ENCODE measurements at places on chromosomes 13 and 19.

GRCh38 chr19:22595918-22596341 lies 38.2 kb upstream of the ZNF492 start:
- no peak for DNase-seq

DNA sequence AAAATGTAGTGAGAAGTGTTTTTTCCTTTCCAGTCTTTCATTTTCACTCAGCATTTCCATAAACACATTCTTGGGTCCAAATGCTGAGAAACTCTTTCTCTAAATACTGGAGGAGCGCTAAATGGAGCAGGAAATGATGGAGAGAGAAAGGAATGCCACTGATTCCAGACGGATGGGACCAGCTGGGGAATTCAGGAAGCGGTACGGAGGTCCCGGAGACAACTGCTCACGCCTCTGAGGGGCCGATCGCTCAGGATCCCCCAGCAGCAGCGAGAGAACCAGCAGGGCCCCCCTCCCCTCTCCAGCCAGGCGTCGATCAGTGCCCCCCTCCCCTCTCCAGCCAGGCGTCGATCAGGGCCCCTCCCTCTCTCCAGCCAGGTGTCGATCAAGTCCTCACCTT lies 13.2 kb downstream of the RASA3 start:
- DNase-seq, result peak; percentile 77

DNA sequence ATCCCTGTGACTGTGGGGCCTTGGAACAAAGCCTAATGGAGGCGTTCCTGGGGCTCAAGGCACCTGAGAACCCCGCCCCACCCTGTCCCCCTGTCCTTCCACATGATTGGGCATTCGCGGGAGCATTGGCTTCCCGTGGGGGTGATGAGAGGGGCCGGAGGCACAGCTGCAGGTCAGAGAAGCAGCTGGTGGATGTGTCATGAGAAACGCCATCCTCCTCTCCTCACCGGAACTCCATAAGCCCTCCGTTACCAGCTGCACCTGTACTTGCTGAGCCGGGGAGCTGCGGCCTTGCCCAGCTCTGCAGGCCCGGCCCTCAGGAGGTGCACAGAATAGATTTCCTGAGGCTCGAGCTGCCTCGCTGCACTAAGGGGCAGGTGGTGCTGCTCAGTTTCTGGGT lies 42.0 kb downstream of the CAPN12 start:
- DNase-seq, result no peak

DNA sequence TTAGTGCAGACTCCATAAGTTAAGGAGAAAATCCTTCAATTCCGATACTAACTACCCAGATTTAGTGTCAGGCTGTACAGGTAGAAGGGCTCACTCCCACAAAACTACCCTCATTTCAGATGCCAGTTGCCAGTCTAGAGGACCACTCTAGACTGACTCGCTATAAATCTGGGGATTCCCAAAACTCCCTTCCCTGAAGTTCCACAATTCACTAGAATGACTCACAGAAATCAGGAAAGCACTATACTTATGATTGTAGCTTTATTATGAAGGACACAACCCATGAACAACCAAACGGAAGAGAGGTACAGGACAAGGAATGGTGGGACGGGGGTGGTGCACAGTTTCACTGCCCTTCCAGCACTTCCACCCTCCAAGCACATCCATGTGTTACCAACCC lies 321.2 kb downstream of the DIAPH3 start:
- no peak for DNase-seq

- DNase-seq, result no peak
Measured at GRCh38 chr13:50831512-50831911, 12.0 kb downstream of the DLEU7 start.

DNA sequence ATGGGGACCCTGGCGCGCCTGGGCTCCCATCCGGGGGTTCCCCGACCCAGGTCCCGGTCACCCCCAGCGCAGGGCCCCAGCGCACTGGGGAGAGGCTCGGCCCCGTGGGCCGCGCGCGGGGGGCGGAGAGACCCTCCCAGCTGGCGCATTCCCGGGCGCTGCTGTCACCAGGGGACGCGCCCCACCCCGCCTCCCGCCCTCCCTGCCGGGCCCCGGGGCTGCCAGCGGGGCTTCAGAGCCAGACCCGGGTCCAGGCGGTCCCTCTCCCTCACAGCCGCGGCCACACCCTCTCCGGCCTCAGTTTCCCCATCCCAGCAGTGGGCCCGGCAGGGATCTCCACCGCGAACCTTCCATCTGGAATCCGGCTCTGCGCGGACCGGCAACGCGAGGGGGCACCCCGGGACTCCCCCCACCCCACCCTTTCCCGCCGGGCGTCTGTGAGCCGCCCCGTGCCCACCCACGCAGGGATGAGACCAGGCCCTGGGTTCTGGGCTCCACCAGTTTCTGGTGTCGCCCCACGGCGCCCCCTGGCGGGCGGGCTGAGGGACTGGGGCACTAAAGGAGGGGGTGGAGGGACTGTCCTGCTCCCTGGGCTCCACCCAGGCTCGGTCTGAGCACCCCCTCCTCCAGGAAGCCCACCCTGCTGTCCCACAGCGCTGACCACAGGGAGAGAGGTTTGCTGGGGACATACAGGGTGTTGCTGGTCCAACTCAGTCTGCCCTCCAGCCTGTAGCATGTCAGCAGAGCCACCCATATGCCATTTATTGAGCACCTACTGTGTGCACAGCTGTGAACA lies 878 bp upstream of the ADAMTSL5 start:
- DNase-seq, result peak; percentile 57

DNA sequence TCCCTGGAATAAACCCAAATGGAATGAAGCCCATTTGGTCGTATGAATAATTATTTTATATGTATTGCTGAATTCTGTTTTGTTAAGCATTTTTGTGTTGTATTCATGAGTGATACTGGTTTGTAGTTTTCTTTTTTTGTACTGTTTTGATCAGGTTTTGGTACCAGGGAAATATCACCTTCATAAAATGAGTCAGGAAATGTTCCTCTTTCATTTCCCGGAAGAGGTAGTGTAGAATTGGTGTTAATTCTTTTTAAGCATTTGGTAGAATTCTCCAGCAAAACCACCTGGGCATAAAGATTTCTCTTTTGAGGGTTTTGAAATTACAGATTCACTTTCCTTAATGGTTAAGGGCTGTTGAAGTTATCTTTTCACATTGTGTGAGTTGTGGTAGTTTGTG lies 13.3 kb downstream of the SPATA13 start:
- no peak for DNase-seq

DNA sequence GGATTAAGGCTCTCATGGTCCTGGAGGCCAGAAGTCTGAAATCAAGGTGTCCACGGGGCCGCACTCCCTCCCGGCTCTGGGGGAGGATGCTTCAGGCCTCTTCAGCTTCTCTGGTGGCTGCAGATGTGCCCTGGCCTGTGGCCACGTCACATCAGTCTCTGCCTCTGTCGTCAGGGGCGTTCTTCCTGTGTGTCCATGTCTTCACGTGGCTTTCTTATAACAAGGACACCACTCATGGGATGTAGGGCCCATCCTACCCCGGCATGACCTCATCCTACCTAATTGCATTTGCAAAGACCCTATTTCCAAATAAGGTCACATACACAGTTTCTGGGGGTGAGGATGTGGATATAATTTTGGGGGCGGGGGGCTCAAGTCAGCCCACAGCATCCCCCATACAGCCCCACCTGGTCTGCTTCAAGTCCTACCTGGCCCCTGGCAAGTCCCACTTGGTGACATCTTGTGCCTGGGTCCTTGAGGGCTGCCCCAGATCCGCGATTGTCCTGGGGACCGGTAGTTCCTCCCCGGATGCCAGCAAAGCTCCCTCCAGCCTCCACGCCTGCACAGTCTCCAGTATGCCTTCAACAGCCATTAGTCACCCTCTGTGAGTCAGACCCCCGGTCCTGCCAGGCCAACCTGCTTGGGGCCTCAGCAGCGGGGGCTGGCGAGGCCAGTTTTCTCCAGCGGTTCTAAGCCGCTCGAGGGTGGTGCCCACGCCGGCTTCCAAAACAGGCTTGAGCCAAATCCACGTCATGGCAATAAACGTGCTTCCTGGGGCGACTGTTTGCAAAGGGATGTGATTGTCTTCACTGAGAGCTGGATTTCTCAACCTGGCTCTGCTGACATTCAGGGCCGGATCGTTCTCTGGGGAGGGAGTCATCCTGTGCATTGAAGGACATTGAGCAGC lies 32.2 kb downstream of the MYO9B start:
- DNase-seq, result no peak

DNA sequence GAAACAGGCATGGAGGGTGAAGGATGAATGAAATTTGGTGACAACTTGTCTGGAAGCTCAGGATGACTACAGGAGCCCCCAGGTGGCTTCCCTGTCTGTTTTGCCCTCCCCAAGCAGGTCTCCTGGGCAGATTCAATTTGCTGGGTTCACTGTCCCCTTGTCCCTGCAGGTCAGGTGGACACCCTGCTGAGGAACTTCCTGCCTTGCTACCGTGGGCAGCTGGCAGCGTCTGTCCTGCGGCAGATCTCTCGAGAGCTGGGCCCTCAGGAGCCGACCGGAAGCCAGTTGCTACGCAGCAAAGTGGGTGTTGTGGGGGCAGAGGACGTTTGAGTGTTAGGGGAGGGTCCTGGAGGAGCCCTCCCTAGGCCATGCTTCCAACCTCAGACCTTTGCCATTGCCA lies 19.1 kb downstream of the PGLS start:
- DNase-seq, result no peak

DNA sequence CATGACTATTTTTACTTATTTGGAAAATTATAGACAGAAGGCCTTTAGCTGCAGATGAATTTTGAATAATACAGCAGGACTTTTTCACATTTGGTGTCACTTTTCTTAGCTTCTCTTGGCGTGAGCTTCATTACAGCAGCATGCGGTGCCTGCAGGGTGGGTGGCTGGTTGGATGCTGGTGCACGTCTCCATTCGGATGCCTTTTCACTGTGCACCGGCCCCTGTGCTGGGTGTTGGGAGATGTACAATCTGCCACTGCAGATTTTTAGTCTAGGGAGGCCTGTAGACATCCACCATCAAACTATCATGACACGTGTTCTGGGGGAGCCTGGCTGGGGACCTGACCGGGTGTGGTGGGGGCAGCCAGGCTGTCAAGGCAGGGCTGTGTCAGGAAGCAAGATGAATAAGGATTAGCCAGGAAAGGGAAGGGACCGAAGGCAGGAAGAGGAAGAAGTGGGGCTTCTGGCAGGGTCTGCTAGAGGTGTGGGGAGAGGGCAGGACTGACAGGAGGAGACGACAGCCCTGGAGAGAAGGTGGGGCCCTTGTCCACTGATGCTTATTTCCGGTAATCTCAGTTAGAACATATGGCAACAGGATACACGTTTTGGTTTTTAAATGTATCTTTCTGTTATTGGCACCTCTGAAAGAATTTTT lies 88.8 kb downstream of the ARHGEF7 start:
- no peak for DNase-seq

DNA sequence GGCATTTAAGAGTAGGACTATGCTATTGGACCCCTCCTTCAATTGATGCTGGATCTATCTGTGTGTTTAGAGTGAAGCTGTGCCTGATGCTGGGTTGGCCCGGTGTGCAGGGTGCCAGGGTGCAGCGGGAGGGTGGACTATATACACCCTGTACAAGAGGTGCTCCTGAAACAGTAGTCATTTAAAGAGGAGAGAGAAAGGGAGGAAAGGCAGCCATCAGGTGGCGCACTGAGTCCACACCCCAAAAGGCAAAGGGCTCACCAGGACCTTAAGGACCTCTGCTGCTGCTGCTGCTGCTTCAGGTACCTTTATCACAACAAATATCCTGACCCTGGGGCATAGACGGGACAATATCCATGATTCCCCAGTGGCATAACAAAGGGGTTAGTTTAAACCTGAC lies 39.4 kb downstream of the ZNF136 start:
- peak; percentile 48 for DNase-seq

- no peak for DNase-seq
Measured at GRCh38 chr19:5772416-5772815, 12.1 kb downstream of the PRR22 start.
